ENCODE measurements at places on chromosomes 2 and 18.
A peak's percentile ranks its signal among the peaks of the same experiment; 100 is the strongest.

GRCh38 chr18:36484591-36484990 lies 187.1 kb downstream of the FHOD3 start:
- no peak for DNase-seq

DNA sequence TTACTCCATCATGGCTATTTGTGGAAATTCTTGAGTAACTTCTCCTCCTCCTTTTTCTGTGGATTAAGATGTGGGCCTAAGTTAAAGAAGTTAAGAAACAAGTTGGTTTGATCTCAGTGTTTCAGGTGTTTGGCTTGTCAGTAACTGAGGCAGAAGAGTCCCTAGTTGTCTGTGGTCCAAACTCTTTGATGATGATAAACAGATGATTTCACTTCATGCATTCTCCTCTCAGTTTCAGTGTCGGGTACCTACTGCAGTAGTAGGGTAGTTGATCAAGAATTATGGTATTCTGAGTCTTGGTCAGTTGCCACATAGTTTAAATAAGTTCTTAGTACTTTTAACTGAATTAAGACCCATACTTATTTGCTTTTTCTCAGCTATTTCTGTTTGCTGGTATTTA lies 85.6 kb downstream of the NCOA1 start:
- no peak for DNase-seq

DNA sequence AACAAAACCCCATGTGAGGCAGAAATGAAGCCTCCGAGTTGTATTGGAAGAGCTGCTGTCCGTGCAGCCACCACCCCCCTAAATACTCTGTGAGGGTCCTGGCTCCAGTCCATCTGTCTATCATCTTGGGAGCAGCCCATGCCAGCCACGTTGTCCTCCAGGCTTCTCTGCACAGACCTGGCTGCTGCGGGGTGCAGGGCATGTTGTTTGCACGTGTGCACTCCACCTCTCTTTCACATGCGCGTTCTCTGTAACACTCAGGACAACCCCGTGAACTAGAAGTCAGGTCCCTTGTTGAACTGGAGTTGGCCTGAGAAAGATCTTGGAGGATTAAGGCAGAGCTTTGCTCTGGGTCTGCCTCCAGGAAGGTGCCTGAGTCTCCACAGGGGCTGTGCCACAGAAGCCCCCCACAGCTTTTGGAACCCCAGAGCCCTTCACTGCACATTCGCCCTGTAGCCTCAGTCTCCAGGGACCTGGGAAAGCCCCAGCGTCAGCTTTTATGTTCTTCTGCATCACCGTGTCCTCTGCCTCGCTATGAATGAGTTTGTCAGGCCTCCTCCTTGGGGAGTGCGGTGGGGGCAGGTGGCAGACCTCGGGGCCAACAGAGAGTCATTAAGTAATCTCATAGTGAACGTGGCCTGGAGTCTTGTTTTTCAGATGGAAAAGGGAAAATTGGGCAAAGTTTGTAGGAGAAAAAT lies 16.6 kb downstream of the RTP5 start:
- DNase-seq, result peak; percentile 9

GRCh38 chr2:95079199-95079683 lies 42.4 kb downstream of the MRPS5 start:
- no peak for DNase-seq

GRCh38 chr2:166384774-166385173 lies 9.0 kb upstream of the SCN9A start:
- DNase-seq, result peak; percentile 2

DNA sequence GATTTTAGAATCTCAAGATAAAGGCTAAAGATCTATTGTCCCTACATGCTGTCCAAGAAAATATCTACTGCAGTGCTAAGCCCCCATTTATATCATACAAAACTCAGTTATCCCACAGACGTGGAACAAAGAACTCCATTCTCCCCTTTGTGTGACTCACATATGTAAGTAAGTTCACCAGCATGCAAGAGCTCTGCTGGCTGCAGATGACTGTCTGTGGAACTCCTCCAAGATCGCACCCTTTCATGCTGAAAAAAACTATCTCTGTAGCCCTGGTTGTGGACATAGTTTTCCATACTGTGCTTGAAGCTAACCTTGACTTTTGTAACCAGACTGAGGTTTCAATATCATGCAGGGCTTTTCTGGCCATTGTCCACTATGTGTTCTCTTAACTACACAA lies 207.1 kb downstream of the ZNF521 start:
- no peak for DNase-seq

DNA sequence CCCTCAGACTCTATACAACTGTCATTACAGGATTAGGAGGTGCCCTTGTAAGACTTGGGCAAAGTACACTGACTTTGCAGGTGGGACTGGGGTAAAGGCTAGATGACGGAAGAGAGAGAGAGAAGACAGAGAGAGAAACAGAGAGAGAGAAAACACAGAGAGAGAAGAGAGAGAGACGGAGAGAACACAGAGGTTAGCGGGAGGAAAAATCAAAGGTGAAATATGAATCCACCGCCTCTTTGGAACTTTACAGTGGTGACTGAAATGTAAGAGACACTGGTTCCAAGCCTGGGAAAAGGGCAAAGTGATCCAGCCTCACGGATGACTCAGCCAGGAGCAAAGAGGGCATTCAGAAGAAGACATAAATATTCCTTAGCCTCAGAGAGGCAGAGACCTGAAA lies 25.1 kb upstream of the CAB39 start:
- DNase-seq, result no peak

DNA sequence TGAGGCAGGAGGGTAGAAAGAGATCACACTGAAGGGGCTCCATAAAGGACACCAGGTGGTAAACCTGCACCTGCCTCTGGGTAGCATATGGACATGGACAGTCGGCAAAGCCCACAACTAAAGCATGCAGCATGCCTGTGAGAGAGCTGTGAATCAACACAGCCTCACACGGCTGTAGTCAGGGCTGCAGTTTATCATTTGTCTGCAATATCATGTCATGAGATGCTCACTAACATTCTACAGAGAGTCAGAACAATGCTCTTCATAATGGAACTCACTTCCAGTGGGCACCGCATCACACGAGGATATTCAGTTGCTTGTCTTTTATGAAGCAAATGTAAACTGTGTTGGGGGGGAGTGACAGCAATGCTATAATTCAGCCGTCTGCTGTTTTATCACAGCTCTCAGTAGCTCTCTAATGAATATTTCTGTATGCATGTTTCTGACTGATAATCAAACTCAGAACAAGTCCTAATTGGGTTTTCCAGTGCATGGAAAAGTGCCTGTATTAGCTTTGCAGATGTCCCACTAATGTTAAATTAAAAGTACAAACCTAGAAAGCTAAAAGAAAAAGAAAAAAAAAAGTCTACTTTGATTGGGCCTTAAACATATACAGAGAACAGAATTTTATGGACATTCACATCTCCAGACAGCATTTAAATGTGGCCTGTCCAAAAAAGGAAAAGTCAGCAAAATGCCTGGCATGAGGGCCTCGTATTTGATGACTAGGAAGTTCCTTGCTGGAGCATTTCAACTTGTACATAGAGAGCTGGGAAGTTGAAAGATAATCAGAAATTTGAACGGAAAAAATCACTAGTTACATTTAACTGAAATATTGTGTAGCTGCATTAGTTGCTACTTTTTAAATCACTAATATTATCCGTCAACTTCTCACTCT lies 406.1 kb upstream of the SOX11 start:
- peak; percentile 14 for DNase-seq

DNA sequence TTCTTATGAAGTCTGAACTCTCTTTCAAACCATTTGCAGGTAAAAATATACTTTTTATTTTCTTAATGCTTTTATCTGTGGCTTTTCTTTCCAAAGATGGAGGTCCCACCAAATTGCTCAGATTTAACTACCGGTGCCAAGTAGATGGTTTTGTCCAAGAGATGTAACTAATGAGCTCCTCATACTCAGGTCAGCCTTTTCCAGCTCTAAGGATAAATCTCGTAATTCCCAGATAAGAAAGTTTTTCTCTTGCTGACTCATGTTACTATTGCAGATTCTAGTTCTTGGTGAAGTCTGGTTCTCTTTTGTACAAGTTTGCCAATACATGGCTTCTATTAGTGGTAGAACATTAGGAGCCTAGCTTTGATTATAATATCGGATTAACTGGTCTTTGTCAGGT lies 550.8 kb upstream of the ZNF804A start:
- DNase-seq, result no peak

GRCh38 chr2:65256054-65256453 lies 28.4 kb downstream of the ACTR2 start:
- DNase-seq, result no peak

DNA sequence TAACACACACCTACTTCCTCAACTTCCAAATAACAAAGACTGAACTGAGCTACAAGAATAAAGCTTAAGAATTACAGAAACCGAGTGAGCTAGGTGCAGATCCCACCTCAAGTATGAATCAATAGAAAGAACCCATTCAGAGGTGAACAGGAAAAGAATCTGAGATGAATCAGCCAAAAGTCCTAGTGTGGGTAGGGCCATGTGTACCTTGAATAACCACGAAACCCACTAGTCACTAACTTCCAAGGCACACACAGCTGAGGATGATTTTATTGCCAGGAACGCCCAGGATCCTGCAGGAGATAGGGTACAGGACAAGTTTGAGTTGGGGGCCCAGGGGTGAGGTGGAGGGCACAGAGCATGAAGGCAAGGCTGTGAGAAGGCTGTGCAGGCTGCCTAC lies 99.7 kb upstream of the REG3A start:
- DNase-seq, result no peak

GRCh38 chr2:100238471-100238870 lies 83.8 kb downstream of the LONRF2 start:
- DNase-seq, result no peak

DNA sequence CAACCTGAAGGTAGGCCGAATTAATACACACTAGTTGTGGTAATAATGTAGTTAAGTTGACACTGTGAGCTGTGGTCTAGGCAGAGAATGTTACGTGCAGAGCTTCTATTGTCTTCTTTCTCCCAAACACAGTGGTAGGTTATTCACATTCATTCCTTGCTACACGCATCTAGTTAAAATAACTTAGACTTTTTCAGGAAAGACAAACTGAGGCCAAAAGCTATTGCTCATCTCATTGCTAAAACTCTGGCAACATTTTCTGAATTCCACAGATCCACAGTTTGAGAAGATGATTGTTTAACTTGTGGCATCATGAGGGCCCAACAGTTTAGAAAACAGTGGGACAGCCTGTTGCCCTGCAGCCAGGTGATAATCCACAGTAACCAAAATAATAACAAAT lies 850.4 kb upstream of the FSHR start:
- DNase-seq, result no peak

- no peak for DNase-seq
These were observed 27.2 kb downstream of the TBC1D8 start for GRCh38 chr2:101123795-101124471.

DNA sequence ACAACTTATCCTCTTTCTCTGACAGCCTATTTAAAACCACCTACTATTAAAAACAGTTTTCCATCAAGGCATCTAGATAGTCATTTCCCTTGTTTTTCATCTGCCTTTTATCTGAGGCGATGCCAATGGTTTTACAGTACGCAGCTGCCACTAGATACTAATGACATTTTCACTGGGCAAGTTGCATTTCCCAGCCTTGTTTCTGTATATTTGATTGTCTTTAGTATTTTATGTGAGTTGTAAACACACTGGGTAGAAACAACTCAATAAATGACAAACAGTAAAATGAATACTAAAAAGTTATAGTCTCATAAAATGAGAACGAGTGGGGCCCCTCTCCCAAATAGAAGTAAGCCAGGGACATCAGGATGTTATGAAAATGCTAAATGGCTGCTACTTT lies 8.9 kb upstream of the DARS1 start:
- no peak for DNase-seq

GRCh38 chr18:24000613-24001490 lies 13.7 kb upstream of the TTC39C start:
- DNase-seq, result no peak

- no peak for DNase-seq
These were observed 19.1 kb downstream of the SULT1C4 start for GRCh38 chr2:108396845-108397244.

GRCh38 chr2:60577682-60578283 lies 24.3 kb upstream of the BCL11A start:
- no peak for DNase-seq

- no peak for DNase-seq
These were observed 44.4 kb downstream of the ST8SIA5 start for GRCh38 chr18:46712406-46712805.

DNA sequence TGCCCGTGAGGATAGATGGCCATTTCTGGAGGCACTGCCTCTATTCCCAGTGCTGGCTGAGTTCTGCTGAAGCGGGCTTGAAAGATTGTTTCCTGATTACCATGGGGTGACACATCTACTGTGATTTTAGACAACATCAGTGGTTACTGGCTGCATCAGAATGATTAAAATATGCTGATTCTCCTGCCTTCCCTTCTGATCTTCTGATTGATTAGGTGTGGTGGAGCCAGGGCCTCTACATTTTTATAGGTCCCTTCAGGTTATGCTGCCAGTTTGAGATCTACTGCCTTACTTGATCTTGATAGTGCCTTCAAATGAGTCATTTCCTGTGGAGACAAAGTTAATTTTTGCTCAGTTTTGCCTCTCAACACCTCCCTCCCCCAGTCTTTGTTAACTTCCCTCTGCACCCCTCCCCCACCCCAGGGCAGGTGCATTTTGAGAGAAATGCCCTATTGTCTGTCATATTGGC lies 31.6 kb upstream of the SNORC start:
- no peak for DNase-seq

GRCh38 chr2:183035298-183035953 lies 2.8 kb downstream of the NCKAP1 start:
- DNase-seq, result peak; percentile 57

GRCh38 chr18:46642561-46642960 lies 14.5 kb downstream of the LOXHD1 start:
- no peak for DNase-seq

GRCh38 chr18:55544014-55544413 lies 44.0 kb downstream of the TCF4 start:
- peak; percentile 34 for DNase-seq

- no peak for DNase-seq
These were observed 212.0 kb downstream of the SPAG16 start for GRCh38 chr2:213496226-213496625.

DNA sequence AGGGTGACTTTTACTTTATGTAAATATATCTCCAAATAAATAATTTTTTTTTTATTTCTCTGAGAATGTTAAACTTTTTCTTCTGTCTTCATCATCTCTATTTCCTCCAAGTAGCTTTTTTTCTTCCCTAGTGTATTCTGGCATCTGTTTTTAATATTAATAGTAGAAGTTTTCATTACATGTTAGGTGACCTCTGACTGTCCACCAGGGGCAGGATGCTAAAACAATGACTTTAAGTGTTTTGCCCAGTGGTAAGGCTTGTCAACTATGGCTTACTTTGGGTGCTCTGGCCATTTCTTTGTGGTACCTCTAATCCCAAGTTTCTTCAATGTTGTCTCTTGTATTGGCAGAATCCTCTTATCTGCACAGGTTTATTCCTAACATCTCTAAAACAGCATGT lies 127.1 kb downstream of the SRBD1 start:
- DNase-seq, result no peak

GRCh38 chr18:56097621-56098020 lies 509.6 kb upstream of the TCF4 start:
- no peak for DNase-seq
